T-helper 2 cell (primary cell): ENCODE measurements at places on chromosomes 4 and X.

GRCh38 chr4:108166441-108167315 lies 2.1 kb downstream of the LEF1 start:
- DNase-seq = peak; percentile 51

DNA sequence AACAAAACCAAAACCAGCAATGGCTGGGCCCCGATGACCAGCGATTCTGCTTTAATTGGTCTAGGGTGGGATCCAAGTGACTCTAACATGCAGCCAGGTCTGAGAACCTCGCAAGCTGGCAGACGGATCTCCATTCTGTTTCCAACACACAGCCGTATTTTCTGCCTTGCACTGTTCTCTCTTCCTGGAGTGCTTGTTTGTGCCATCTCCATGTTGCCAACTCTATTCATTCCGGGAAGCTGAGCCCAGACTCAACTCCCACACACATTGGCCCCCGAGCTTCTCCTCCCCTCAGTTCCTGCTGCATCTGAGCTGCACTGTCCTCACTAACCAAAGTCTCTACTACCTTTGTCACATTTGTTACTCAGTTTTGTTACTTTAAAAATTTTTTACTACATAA lies 35.6 kb downstream of the GEMIN8 start:
- no peak for DNase-seq

DNA sequence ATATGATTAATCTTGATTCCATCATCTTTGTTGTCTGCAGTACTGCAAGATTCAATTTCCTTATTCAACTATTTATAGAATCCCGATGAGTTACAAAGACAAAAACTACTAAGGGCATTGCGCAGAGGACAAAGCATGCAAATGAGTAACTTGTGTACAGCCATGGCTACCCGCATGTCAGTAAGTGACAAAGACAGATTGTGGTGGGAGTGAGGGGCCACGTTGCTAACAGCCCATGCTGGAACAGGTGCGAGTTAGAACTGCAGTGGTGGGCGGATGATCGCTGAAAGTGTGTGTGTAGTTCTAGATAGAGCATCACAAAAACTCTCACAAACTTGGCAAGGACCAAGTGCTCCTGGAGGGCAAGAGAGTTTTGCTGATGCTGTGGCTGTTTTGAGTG lies 49.5 kb downstream of the ACOX3 start:
- no peak for DNase-seq

DNA sequence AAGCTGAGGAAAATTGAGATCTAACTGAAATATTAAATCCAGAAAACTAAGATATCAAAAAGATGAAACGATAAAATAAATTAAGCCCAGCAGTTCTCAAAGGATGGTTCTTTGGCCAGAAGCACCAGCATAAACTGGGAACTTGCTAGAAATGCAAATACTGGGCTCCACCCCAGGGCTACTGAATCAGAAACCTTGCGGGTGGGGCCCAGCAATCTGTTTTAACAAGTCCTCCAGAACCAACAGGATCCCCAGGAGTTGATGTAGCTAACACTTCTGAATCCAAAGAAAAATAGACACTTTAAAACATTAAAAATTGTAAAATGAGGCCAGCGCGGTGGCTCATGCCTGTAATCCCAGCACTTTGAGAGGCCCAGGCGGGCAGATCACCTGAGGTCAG lies 14.1 kb upstream of the TMEM154 start:
- no peak for DNase-seq

DNA sequence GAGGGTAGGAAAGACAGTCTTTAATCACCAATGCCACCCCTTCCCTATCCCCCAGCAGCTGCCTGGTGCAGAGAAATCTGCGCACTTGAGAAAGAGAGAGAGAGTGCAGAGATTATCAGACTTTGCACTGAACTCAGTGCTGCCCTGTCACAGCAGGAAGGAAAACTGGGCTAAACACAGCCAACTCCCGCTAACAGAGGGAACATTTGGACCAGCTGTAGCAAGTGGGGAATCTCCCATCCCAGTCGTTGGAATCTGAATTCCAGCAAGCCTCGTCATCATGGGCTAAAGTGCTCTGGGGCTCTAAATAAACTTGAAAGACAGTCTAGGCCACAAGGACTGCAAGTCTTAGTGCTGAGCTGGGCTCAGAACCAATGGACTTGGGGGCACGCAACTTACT lies 168.7 kb downstream of the DLG3 start:
- DNase-seq = no peak

GRCh38 chr4:143184217-143184502 lies 557 bp upstream of the USP38 start:
- DNase-seq = no peak

DNA sequence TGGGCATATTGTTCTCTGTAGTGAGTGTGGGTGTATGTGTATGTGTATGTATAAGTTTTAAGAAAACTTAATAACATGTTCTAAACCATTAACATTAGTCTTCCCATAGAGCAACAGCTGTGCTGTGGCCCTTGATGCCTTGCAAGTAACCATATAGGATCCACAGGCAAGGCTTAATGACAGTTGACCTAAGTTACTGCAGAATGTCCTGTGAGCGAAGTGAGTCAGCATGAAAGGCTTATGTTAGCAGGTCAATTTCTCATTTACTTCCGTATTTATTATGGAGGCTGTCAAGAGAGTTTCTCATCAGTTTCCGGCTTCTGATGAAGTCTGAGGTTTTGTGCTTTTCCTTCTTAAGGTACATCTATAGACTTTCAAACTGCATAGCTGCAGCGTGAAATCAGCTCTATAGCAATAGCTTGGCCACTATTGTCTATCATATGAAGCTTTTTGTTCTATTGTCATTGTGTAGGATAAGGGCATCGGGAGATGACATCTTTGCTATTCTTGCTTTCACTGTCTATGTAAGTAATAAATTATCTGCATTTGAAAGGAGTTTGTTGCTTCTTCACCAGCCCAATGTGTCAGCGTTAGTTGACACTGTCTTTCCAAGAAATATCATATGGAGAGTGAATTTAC lies 1153.4 kb upstream of the AGA start:
- no peak for DNase-seq
